CD14-positive monocyte (primary cell): ENCODE measurements at places on chromosomes 1 and 21. TPM values are rescaled to one million over a fixed set of nuclear protein-coding genes. Genes with fewer than 3 reads are reported as not detected.

The CYP4A11 gene
- polyA plus RNA-seq = not detected in 2 replicates

The SLC66A1 gene
- 21.1 and 25.0 TPM in 2 replicates for polyA plus RNA-seq

The HTR1D gene
- not detected for polyA plus RNA-seq

The PGLYRP3 gene
- not detected for polyA plus RNA-seq

- no peak for DNase-seq
These were observed 61.1 kb upstream of the HP1BP3 start for GRCh38 chr1:20848162-20848561.

DNA sequence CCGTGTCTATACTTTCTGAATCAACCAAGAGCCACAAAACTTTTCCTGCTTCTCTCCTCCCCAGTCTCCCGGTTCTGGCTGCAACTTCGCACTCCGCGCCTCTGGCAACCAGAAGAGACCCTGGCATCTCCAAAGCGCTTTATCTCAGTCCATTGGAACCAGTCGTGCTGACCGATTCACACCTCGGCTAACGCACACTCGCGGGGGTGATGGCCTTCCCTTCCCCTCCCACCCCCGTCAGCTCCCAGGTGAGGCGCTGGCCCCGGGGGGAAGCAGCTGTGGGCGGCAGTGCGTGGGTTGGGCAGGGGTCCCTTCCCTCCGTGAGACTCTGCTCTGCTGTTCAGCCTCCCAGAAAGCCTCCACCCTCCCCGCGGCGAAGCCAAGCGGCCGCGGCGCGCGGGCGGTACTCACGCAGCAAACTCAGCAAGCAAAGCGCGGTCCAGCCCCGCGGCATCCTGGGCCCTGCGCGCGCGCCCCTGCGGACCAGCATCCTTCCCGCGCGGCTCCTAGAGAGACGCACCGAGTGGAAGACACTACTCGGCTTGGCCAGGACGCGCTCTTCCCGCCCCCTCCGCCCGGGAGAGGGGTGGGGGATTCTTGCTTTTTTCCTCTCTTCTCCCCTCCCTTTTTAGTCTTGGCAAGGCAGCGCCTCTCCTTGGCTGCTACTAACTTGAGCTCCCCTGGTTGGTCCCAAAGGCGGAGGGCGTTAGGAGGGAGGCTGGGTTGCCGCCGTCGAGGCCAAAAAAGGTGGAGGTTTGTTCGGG is at the start of gene CD34:
TSS of gene CD34 (minus strand) at position 535 of the 764 bp plus-strand sequence. CDS start at position 490, 45 bp downstream.
- DNase-seq = no peak

DNA sequence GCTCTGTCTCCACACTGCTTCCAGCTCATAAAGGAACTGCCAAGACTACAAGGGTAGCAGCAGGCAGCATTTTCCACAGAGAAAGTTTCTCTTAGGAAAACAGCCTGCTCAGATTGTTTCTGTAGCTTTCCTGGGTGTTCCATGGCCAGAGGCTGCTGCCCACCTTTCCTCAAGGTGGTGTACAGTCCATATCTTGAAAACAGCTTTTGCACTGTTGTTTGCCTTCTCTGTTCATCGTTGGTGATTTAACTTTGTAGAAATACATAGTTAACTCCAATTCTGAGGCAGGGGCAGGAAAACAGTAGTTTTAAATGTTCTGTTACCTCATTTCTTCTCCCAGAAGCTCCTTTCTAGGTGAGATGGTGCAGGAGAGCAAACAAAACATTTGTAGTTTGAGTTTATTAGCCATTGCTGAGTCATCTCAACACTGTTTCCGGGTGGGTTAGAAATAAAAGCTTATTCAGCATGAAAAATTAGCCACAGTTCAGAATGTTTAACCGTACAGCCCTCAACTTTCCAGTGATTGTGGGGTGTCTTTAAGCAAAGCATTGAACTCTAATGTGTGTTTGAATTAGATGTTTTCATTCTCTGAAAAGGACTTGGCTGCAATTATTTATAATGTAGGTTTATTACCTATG is 41.7 kb downstream of the DIP2A start:
- DNase-seq = no peak

DNA sequence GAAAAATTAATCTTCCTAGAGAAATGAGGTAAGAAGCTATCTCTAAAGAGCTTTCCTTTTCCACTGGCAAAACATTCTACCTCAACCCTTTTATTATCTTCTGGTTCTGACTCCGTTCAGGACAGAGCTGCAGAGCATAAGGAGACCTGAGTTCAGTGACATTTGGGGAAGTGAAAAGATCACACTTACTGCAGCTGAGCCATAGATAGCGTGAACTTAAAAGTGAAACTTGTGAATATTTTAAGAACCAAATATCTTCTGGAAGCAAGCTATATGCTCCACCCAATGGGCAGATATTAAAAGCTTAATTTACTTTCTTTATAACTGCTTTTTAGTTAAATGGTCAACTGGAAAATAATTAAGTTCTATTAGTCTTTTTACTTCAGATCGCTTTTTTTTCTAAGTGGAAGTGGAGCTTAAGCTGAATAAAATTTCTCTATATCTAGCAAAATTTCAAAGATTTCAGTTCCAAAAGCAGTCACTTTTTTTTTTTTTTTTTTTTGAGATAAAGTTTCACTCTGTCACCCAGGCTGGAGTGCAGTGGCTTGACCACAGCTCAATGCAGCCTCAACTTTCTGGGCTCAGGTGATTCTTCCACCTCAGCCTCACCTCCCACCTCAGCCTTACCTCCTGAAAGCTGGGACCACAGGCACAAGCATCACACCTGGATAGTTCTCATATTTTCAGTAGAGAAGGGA is 11.9 kb downstream of the PTPN22 start:
- peak; percentile 48 for DNase-seq

- DNase-seq = no peak
These were observed 22.3 kb upstream of the FAM78B start for GRCh38 chr1:166189126-166189525.

DNA sequence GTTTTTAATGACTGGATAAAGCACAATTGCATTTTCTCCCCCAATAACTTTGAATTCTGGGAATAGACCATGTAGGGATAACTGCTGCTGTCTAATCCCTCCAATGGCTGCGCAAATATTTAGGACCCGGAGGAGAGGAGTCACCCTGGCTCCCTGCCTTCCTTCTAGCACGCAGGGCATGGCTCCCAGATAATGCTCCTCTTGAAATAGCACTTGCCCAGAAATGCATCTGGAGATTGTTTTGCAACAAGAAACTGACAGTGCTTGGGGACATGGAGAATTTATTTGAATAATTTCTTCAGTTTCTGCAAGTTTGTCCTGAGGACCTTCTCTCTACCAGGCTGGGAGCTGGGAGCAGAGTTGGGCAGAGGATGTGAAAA is 83.5 kb downstream of the MAN1C1 start:
- DNase-seq = no peak

DNA sequence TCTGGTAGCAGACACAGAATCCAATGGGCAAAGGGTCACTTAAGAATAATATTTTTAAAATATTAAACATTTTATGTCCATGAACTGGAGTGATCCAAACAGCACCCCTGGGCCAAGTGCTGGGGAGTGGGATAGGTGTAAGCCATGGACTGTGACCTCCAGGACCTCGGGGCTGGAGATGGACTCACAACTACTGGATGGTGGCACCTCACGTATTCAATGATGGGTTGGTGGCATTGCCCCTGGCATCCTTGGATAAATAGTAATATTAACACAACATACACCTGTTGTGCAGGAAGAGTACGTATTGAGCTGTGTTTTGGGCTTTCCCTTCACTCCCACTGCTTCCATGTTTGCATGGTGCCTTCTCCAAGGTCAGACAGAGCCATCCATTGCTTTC is 39.3 kb upstream of the TENT5C start:
- DNase-seq = no peak

DNA sequence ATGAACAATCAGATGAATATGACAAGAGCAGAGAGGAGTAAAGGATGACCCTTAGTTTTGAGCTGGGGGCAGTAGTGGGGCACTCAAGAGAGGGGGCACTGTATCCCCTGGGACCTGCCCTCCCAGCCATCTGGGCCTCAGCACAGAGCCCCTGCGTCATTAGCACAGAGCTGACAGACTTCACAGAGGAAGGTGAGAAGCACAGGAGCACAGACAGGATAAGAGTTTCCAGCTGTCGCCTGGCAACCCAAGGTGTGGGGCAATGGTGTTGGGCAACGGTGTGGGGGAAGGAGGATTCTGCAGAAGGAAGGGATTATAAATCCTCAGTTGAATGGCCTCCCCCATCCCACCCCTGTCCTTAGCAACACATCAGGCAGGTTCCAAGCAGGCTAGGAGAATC is 30.2 kb downstream of the RAB3B start:
- DNase-seq = no peak

DNA sequence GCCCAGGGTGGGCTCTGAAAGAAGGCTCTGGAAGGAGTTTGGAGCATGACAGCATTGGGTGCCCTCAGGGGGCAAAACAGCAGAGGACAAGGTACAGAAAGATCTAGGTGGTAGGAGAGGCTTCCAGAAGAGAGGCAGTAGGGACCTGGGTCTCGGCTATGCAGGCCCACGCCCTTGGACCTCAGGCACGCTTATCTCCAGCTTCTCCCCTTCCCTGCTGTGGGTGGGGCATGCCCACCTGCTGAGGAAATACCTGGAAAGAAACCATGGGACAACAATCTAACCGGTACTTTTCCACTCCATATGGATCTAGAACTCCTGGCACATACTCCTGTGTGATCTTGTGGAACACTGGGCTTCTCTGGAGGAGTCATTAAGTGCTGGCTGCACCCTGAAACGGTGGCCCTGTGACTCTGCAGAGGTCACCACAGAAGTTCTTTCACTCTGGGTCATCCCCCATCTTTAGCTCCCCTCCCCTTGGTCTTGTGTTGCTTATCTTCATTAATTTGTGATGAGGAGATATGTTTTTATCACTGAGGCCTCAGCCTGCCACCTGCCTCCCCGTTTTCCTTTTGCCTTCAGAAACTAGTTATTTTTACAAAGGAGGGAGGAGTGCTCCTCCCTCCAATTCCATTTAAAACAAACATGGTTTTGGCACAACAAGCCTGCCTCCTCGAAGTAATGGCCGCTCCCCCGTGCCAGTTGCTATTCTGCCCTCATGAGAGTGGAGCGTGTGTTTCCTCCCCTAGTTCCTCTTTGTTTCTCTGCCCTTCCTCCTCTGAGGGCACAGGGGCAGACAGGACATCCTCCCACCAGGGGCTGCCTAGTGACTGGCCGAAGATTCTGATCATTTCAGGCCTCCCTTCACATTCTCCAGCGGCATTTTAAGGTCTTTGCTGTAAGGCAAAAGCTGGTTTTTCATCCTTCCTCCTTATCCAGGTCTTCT is 78.0 kb upstream of the ATP5PO start:
- peak; percentile 70 for DNase-seq

- no peak for DNase-seq
These were observed 221.9 kb downstream of the TNR start for GRCh38 chr1:175521249-175522040.

GRCh38 chr1:61950418-61950817 is 208.1 kb downstream of the PATJ start:
- no peak for DNase-seq

GRCh38 chr1:235077571-235078479 is 50.8 kb downstream of the TOMM20 start:
- peak; percentile 86 for DNase-seq

DNA sequence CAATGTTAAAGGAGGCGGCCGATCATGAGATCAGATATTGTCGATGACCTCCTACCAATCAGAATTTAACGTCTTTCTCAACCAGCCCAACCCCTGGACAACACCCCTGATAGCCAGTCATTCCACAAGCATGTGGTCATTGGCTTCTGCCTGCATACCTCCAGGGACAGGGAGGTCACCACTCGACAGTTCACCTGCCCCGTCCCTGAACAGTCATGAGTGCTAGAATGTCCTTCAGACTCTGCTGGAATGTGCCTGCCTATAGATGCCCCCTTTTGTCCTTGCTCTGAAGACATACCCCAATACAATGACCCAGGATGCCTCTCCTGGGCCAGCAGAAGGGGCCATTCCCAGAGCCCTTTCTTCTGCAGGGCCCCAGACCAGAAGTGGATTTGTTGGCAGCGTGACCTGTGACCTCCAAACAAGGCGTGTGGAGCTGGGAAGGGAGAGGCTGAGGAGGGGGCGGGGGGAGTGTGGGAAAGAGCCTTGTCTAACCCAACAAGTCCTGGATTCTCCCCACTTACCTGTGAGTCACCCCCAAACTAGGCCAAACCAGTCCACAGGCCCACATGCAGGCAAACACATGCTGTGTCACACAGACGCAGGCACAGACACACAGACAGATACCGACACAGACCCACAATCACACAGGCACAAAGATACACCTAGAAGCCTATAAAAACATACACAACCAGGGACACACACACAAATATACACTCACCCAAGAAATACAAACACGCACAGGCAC is 2.2 kb downstream of the CRYBG2 start:
- DNase-seq = no peak

DNA sequence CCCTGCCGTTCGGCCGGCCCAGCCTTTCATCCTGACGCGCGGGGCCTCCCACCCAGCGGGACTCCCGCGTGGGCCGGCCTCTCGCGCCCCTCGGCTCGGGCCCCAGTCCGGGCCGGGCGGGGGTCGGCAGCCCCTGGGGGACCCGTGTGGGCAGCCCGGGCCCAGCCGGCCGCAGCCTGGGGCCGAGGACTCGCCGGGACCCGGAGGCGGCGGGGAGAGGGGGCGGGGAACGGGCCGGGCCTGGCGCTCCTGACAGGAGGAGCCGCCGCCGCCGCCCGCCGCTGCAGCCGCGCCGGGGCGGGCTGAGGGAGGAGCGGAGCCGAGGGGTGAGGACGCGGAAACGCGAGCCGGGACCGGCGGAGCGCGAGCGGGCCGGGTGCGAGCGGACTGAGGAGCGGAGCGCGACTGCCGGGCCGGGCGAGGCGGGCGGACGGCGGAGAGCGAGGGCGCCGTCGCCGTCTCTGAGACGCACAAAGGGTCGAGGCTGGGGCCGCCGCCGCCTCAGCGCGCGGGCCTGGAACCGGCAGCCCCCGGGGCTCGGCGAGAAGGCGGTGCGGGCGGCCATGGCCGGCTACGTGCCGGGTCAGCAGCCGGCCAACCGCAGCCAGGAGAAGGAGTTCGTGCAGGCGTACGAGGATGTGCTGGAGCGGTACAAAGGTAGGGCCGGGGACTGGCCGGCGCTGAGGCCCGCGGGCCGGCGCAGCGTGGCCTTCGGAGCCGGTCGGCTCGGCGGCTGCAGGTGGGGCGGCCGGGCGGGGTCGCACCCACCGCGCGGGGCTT is 79.1 kb downstream of the NDUFS5 start:
- peak; percentile 37 for DNase-seq

GRCh38 chr1:39113109-39113743 is 87.1 kb downstream of the NDUFS5 start:
- DNase-seq = no peak

DNA sequence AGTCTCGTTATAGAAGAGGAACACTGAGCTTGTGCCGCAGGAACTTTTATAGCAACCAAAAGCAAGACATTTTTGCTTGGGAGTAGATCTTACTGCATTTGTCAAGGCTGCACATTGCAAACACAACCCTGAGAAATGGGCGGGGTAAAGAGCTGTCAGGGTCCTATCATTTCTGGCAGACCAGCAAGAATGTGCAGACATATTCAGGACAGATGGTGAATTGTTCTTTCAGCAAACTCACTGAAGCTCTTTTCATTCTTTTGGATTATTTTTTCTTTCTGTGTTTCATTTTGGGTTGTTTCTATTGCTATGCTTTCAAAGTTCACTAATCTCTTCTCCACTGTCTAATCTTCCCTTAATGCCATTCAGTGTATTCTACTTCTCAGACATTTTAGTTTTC is 5.1 kb upstream of the ACTN2 start:
- DNase-seq = no peak
